ENCODE measurements at places on chromosomes 4 and X. TPM values are rescaled to one million over a fixed set of nuclear protein-coding genes. Genes with fewer than 3 reads are reported as not detected.

GRCh38 chr4:189548484-189549125 lies 392.1 kb upstream of the FRG1 start:
- DNase-seq = no peak

Gene SPANXA1
- total RNA-seq = 2.1 TPM

DNA sequence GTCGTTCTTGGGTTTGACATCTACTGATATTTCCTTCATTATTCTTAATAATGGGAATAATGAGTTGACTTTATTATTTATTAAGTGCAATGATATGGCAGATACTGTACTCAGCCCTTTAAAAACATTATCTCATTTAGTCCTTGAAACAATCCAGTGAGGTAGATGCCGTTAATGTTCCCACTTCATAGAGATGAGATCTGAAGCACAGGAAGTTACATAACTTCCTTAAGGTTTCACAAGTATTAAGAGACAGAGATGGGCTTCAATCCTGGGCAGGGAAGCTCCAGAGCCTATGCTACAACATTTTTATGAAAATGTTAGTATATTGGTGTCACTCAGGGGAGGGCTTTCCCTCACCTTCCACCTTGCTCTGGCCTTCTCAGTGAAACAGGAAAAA lies 9.7 kb upstream of the KLHL13 start:
- DNase-seq = no peak

- no peak for DNase-seq
Measured at GRCh38 chr4:69910016-69910782, 20.7 kb upstream of the CSN1S1 start.

GRCh38 chrX:102067966-102068723 lies 57.3 kb upstream of the TCEAL2 start:
- peak; percentile 0 for DNase-seq

DNA sequence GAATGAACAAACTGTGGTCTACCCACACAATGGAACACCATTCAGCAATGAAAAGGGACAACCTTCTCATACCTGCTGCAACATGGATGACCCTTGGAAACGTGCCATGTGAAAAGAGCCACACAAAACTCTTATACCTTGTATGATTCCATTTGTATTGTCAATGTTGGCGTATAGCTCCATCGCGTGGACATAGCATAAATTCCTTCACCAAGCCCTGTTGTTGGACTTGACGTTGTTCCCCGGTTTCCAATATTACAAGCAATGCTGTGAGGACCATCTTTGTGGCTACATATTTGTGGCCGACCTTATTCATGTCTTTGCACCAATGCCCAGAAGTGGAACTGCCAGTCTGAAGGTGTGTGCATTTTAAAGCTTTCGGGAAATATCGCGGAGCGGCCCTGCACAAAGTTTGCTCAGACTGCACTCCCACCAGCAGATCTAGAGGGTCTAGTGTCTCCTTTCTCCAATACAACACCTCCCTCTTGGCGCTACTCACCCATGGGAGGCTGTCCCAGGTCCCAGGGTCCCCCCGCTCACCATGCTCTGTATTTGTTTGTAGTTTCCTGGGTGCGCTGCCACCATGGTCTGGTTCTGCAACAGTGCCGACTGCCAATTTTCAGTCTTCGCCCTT lies at the start of gene CLDN34:
CLDN34 (plus strand) TSS at position 584 of the 634 bp plus-strand sequence; CDS start at position 584, 0 bp downstream.
- DNase-seq = no peak

Gene CDKL2
- not detected for total RNA-seq

GRCh38 chr4:11416071-11416766 lies 12.5 kb downstream of the HS3ST1 start:
- no peak for DNase-seq

GRCh38 chrX:9749146-9749692 lies 16.4 kb downstream of the GPR143 start:
- DNase-seq = no peak

Gene FOXR2
- 0.07 TPM for total RNA-seq

Gene MAB21L2
- total RNA-seq = not detected

DNA sequence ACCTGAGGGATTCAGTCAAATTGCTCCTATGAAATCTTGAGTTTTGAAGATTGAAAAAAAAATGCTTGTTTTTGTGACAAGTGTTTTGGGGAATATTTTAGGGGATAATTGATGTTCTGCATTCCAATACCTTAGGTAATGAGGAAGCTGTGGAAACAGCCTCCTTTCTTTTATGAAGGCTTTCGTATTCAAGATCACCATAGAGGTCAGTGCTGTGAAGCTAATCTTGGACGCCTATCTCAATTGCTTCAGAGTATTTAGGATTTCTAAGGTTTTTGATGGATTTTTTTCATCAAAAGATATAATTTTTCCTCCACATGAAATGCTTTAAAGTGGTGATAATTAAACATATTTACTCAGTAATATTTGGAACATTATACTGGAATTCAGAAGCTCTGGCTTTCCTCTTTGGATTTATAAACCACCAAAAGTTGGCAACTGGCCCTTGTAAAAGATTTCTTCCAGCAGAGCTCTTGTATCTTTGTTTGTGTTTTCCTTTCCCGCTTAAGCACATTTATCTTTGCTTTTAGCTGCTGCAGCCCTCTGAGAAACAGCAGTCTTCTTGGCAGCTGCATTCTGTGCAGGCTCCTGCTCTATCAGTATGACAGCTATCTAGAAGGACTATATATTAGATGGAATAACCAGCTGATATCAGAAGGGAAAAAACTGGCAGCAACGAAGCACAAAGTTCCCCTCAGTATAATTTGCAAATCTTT lies 63.7 kb downstream of the HMGB2 start:
- no peak for DNase-seq

Data from A172 (cell line).